ENCODE measurements at places on chromosomes 5 and 9. TPM values are rescaled to one million over a fixed set of nuclear protein-coding genes. Genes with fewer than 3 reads are reported as not detected.

Gene LCN15
- total RNA-seq: 0.22 TPM

Gene FREM1
- total RNA-seq: not detected

DNA sequence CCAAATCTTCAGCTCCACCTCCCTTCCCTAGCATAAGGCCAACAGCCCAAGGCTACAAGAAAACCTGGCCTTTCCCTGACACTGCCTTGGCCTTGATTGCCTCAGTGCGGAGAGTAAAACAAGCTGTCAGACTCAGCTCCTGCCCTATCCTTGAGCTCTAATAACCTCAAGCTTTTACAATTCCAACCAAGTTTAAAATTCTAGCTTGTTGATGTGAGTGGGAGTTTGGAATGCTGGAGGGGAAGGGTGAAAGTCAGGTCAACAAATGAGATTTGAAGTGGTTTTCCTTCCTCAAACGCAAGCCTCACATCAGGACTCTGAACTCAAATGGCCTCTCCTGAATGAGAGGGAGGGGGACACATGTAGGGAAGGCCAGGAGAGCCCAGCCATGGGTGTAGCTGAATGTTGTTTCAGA lies 197.0 kb upstream of the VLDLR start:
- DNase-seq: no peak

DNA sequence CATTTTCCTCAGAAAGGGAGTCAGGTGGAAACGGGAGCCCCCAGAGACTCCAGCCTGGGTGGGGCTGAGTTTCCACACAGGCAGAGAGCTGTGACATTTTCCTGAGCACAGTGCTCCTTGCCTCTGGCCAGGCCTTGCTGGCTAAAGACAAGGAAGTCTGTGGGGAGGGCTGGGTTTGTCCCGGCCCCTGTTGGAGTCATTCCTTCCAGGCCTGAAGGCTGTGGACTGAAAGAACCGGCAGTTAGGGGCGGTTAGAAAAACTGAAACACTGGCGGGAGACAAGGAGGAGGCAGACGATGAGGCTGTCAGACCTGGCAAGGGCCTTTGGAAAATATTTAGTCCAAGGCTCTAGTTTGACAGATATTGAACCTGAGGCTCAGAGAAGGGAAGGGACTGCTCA lies 29.9 kb downstream of the COL15A1 start:
- no peak for DNase-seq
